ENCODE measurements at places on chromosomes 2 and 18.

DNA sequence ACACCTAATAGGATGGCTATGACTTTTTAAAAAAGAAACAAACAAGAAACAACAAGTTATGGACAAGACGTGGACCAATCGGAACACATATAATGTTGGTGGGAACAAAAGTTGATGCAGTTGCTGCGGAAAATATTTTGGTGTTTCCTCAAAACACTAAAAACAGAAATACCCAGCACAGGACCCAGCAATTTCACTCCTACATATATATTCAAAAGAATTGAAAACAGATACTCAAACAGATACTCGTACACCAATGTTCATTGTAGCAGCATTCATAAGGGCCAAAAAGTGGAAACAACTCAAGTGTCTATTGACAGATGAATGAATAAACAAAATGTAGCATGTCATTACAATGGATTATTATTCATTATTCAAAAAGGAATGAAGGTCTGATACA is 12.1 kb downstream of the CCDC141 start:
- no peak for DNase-seq

GRCh38 chr2:30948130-30948529 is 140.9 kb upstream of the CAPN13 start:
- DNase-seq = peak; percentile 55

DNA sequence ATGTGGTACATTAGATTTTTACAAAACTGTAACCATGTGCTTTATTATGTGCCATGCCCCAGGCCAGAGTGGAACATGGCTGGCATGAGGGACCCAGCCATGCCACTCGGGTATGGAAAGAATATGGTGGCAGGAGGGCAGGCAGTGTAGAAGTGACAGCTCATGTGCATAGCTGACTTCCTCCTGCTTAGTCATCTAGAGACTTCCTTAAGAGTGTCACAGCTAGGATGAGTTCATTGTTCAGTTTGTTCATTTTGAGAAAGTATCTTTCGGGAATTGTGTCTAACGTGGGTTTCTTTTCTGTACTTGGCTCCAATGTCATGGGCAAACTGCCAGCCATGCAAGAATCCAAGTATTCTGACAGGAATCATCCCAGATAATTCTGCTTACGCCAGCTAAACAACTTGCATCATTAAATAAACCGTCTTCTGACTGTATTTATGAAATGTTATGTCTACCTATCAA is 94.3 kb upstream of the ITGB6 start:
- peak; percentile 50 for DNase-seq

GRCh38 chr2:230877759-230878598 is 13.2 kb downstream of the ITM2C start:
- DNase-seq = no peak

- no peak for DNase-seq
Observed at GRCh38 chr2:36458106-36458505, 102.5 kb downstream of the CRIM1 start.

- DNase-seq = no peak
Observed at GRCh38 chr2:240554767-240555493, 2.9 kb downstream of the ANKMY1 start.

DNA sequence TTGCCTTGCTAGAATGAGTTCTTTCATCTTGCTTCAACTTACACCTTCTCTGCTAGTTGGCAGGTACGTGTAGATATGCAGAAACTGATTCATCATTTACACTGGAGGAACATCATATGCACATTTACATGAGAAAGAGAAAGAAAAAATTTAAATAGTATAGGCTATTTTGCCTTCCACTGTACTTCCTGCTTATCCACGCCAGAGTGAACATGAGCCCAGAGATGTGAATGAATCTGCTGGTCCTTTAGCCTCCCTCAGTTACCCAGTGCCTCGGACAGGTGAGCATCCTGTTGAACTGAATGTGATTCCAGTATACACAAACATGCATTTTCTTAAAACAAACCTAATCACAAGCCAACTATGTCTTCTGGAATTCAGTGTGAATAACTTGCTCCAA is 83.6 kb downstream of the SESTD1 start:
- DNase-seq = no peak

- DNase-seq = no peak
Observed at GRCh38 chr2:207812726-207813080, 43.0 kb upstream of the FZD5 start.

Measured in renal cortical epithelial cell (primary cell).